PC-9 (cell line): ENCODE measurements at places on chromosomes 1 and 21. TPM values are rescaled to one million over a fixed set of nuclear protein-coding genes. Genes with fewer than 3 reads are reported as not detected.

DNA sequence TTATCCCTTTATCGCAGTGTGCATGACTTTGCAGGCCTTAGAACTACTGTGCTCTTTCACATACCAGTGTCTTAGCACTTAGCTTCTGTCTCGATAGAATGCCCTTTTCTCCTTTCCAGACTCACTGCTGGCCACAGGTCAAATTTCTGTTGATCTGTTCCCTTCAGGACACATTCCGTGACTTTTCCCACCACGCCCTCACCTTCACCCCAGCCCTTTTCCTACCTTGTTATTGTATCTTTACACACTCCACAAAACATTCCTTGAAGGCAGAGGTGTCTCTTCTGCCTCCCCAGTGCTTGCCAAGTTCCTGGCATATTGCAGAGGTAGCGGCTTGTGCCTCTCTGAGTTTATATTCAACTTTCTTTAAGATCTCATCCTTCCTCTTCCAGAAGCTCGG lies 3.7 kb upstream of the IGSF9 start:
- H3K27ac ChIP-seq, result no peak overlapping the region
- H3K4me3 ChIP-seq, result no peak overlapping the region

GRCh38 chr1:28640766-28641165 lies 2.1 kb downstream of the TAF12 start:
- H3K27ac ChIP-seq, result no peak overlapping the region
- DNase-seq, result no peak
- H3K36me3 ChIP-seq, result no peaks in the 10 kb centered on the region
- H3K4me1 ChIP-seq, result peaks cover 10% of the 10 kb centered on the region
- no peaks in the 10 kb centered on the region for H3K27me3 ChIP-seq

GRCh38 chr1:161096015-161096414 lies 2.1 kb upstream of the KLHDC9 start:
- peaks cover 40% of the 10 kb centered on the region for H3K4me1 ChIP-seq
- DNase-seq, result no peak
- no peak overlapping the region for H3K4me3 ChIP-seq
- no peak overlapping the region for H3K27ac ChIP-seq
- no peaks in the 10 kb centered on the region for H3K36me3 ChIP-seq
- H3K27me3 ChIP-seq, result no peaks in the 10 kb centered on the region

DNA sequence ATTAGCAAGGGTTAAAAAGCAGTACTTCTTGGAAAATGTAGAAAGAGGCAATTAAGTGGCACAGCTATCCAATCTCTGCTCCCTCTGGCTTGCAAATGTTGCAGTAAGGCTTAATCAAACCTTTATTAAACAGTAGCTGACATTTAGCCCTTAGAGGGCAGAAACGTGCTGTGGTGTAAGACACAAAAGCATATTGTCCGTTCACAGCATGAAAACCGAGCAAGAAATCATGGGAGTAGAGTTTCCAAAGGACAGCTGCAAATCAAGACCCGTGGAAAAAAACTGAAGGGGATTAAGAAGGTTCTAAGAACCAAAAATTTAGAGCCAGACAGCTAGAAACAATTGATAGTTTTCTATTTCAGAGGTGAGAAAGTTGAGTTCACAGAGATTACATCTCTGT lies 13.1 kb downstream of the ZP4 start:
- H3K36me3 ChIP-seq, result no peaks in the 10 kb centered on the region
- no peak overlapping the region for H3K27ac ChIP-seq
- H3K4me1 ChIP-seq, result no peaks in the 10 kb centered on the region
- no peak for DNase-seq

Gene LCE1E
- total RNA-seq, result not detected in 2 replicates

Gene HSD3B1
- 0.39 TPM in 1 of 2 replicates, not detected in the other for total RNA-seq
